ENCODE measurements at places on chromosomes 3 and 15.

DNA sequence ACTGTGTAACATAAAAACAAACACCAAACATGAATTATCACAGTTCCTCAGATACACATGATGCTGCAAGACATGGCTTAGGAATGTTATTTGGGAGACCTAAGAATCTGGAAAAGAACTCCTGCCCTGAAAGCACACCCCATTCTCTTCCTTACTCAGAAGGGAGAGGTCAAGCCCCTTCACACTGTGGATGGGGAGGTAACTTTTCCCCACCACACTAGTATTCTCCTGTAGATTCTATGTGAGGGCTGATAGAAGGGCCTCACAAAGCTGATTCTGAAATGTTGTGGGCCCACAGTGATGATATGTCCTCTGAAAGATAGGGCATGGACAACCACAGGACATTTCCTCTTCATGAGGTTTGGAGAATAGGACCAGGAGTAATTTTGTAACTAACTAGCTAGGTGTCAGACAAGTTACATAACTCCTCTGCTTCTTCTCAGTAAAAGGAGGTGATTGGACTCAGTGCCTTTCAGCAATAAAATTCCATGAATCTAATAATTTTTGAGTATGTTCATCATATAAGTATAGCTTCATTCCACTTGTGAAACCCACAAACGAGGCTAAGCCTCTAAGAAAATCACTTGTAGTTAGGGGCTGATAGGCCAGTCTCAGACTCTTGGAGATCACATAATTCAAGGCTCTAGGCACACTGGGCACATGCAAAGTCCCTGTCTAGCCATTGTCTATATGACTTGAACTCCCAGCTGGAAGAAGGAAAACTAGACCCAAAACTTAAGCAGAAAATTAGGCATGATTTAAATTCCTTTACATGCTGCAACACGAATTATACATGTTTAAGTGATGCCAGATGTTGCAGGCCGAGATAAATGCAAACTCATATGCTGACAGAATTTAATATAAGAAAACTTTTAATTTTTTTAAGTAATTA lies 7.5 kb downstream of the PTX3 start:
- DNase-seq: no peak

DNA sequence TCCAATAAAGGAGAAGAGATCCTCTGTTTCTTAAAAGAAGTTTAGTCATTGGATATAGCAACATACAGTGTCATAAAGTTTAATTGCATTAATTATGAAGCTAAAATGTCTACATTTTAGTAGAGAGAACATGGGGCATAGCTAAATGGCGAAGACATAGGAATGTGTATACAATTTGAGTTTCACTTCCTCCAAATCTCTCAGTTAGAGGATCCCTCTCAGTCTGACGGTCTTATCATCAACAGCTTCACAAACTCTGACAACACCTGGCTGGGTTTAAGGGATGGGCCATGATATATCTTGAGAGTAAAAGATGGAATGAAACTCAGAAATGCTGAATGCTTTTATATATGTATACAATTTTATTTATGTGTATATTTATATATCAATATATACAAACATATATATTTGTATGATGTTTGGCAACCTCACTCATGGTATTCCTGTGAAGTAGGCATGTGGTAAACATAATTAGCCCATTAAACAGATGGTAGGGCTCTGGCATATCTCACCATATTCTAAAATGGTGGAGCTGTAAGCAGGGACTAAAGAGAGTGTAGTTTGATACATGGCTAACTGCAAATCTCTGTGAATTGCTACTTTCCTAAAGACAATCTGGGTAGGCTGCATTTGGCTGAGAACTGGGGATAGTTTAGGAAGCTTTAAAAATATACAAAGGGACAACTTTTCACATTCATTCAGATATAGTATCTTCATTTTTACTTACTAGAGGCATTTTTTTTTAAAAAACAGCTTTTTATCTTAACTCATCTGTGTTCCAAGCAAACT lies 111.6 kb downstream of the TIGIT start:
- DNase-seq: no peak

GRCh38 chr3:20539666-20540065 lies 353.7 kb upstream of the SGO1 start:
- DNase-seq: no peak

- DNase-seq: no peak
Observed at GRCh38 chr15:78625606-78626280, 4.9 kb upstream of the CHRNA3 start.

- DNase-seq: no peak
Observed at GRCh38 chr3:149655826-149656574, 1.8 kb downstream of the WWTR1 start.

DNA sequence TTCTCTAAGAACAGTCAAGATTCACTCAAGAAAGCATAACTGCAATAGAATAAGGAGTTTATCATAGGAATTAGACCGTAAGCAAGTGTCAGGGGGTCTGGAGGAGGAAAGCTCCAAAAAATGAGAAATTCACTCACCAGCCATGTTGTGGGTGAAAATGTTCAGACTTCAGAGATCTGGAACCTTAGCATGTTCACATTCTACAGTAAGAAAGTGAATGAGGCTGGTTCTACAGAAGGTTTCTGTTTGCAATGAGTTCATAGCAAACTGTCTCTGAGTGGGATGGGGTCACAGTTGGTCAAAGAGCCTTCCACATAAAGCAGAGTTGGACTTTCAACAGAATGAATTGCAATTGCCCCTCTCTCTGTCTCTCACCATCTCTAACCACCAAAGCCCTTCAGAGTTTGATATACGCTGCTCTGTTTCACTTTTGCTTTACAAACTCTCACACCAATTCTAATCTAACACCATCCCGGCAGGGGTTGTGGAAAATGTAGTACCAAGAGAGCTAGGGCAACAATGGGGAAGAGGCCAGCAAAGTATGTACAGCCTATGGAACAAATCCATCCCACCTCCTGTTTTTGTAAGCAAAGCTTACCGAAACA lies 581.8 kb upstream of the UBE2E2 start:
- no peak for DNase-seq

- DNase-seq: no peak
Observed at GRCh38 chr3:108035751-108036150, 55.1 kb downstream of the CD47 start.

GRCh38 chr3:142497729-142498128 lies 49.9 kb upstream of the XRN1 start:
- DNase-seq: no peak

Measured in CD4-positive, alpha-beta T cell treated with Interleukin-2 at 100 ng/mL for 4 hours (primary cell).